Stimulated activated CD8-positive, alpha-beta memory T cell treated with anti-CD3 and anti-CD28 coated beads, Interleukin-2, amount 100 ng/mL, for 1 hour (primary cell): ENCODE measurements at places on chromosomes 1 and 21.

- no peak for DNase-seq
Observed at GRCh38 chr21:43735236-43736091, 16.5 kb downstream of the PDXK start.

DNA sequence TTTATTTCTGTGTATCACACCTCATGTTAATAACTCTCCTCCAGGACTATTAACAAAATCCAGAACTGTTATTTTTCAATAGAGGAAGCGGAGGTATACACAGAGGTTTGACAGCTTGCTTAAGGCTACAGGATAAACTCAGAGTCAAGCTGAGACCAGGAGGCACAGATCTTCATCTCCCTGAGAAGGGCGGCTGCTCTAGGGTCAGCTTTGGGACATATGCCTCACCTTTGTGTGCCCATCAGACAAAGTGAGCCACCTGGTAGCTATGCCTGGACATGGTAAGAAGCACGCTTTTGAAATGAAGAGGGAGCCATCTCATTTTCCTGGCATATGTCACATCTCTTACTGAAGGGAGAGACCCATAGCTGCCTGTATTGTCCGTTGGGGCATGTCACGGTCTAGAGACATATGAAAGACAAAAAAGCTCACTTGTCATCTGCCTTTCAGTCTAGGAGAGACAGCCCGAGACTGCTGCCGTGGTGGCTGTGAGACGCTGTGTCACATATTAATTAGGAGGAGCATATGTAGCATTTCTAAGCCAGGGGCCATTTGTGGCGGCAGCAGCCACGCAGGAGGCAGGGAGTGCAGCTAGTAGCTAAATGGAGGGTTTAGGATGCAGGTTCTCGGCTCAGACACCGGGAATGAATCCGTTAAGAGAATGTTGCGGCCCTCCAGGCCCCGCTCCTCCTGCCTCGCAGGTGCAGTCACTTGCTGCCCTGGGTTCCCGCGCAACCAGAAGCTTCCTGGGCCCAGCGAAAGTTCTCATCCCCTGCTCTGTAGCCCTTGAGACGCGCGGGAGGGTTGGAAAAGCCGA is 161.3 kb upstream of the C1orf21 start:
- no peak for DNase-seq

DNA sequence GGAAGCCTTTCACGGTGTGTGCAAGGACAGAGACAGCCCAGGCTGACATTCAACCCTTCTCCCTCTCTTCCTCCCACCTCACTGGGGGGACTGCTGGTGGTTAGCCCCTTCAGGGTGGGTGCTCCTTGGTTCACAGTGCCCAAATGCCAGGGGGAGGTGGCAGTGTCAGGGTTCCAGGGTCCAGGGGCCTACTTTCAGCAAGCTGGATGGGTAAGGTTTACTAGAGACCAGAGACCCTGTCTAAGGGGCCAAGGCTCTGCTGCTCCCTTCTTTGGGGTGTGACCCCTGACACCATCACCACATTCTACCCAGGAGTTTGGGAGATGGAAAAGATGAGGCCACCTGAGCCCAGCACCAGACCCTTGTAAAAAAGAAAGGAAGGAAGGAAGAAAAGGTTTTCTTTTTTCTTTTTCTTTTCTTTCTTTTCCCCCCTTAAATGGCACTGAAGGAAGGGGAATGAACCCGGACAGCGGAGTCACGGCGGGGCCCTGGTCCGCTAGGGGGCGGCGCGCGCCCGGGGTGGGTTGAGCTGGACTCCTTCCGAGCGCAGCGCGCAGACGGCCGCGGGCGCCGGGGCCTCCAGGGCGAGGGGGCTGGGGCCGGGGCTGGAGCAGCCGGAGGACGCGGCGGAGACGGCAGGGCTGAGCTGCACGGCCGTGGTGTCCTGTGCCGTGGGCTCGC is 18.8 kb downstream of the KNCN start:
- peak; percentile 58 for DNase-seq

DNA sequence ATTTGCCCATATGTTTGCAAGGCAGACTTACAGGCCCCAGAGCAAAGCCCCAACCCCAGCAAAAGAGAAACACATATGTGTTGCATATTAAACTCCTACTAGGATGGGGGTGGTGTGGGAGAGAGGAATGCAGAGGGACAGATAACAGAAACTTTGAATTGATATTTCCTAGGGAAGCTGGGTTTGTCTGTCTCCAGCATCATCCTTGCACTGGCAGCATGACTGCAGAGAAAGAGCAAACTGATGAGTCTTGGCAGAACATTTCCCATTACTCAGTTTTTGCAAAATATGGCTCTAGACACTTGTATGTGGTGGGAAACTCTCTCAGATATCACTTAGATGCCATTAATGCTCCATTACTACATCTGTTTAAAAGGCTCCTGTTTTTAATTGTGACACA is 43.8 kb upstream of the MARK1 start:
- no peak for DNase-seq

- no peak for DNase-seq
Observed at GRCh38 chr1:21396516-21396915, 43.4 kb upstream of the NBPF3 start.

GRCh38 chr1:244210884-244211558 is 159.9 kb downstream of the ZBTB18 start:
- no peak for DNase-seq

- no peak for DNase-seq
Observed at GRCh38 chr1:57820356-57821095, 396.7 kb upstream of the DAB1 start.

- DNase-seq: no peak
Observed at GRCh38 chr1:171427852-171428471, 57.4 kb upstream of the PRRC2C start.

DNA sequence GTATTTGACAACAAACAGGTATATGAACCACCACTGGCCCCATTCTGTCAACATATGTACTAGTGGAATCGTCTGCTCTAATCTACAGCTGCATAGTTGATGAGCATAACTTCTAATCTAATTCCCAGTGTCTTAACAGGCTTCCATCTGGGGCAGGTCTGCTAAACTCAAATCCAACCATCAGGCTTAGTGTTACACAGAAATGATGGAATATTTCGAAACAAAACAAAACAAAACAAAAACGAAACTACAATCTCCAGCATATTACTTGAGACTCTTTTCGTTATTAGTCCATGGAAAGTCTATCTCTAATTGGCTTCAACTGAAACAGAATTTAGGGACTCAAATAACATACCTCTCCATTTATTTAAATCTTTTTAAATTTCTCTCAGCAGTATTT is 37.6 kb downstream of the DIPK1A start:
- DNase-seq: no peak

GRCh38 chr21:33185852-33186251 is 43.9 kb upstream of the IFNAR2 start:
- DNase-seq: no peak

- DNase-seq: no peak
Observed at GRCh38 chr21:46604975-46605766, at the start of gene S100B. S100B (minus strand) TSS chr21:46605082; CDS start chr21:46602415, 2,667 bp downstream.

DNA sequence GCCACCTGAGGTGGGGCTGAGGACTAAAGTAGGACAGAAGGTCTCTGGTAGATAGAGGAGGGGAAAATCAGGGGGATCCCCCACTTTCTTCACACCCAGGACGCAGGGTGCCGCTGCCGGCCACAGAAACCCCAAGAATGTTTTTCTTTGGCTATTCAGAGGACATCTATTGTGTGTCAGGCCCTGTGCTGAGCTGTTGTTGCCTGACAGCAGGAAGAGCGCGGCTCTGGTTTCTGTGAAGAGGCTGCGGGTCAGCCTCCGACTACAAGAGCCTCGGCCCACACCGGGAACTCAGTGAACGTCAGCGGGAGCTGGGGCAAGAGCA is 407 bp upstream of the PIGV start:
- DNase-seq: peak; percentile 34

DNA sequence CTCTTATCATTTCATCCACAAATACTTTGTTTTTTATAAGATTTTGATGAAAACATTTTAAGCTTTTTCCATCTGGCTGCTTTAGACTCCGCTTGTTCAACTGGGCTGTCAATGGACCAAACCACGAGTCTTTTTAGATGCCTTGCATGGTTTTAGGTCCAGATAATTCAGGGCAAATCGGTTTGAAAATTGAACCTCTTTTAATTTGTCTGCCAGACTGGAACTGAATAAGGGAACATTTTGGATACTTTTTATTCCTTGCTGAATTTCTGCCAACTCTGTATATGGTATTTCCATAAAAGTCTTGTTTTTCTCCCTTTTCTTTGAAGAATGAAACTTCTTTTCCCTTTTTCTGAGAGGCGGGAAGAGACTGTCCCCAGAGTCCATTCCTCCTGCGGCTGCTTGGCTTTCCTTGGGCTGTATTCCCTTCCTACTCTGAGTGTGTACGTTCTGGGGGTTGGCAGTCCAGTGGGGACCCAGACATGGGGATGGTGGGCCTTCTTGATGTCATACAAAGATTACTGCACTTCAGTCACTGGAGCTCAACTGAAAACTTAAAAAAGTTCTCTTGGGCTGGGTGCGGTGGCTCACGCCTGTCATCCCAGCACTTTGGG is 46.5 kb upstream of the CNN3 start:
- DNase-seq: no peak

GRCh38 chr1:205465392-205465791 is 9.5 kb upstream of the BLACAT1 start:
- no peak for DNase-seq

GRCh38 chr1:19312782-19313635 is 883 bp downstream of the SLC66A1 start:
- no peak for DNase-seq

DNA sequence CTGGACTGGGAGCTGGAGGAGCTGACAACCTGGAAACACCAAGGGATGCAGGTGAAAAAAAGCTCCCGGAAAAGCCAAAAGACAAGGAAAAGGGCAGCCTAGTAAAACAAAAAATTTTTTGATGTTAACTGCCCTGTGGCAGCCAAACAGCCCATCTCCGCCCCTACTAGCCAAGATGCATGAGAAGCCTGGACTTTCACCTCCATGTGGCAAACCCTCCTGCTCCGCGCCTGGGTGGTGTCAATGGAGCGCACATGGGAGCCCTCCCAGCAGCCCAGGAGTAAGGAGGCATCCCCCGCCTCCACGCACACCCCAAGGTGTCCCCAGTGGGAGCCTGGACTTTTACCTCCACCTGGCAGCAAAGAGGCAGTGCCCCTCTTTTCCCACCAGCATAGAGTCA is 30.5 kb downstream of the LEMD1 start:
- DNase-seq: no peak

DNA sequence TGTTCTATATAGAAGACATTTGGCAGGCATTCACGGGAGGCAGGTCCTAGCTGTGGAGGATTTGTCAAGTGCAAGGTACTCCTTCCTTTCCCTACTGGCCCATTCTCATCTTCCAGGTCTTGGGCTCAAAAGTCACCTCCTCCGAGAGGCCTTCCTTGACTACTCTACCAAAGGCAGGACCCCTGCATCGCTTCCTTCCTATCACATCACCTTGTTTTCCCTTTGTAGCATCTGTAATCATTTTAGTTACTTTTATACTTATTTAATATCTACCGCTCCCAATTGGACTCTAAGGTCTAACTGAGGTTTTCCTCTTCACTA is 296.8 kb upstream of the KAZN start:
- no peak for DNase-seq

DNA sequence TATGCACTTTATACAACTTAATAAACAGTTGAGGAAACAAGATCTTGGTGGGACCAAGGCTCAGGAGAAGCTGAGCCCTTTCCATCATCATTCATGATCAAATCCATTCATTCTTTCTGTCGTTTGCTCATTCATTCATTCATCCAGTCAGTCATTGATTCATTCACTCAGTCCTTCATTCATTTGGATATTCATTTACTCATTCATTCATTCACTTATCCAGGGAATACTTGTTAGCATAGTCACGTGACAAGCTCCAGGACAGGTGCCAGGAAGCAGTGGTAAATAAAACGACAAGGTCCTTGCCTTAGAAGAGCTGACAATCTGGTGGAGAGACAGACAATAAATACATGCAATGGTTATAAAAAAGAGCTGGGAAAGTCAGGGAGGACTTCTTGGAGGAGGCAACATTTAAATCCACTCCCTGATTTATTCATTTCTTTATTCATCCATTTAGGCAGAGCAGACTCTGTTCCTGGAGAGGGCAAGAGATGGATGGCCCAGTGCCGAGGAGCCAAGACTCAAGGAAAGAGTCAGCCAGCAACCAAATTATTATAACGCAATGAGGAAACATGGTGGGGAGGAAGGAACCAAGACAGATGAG is 74.1 kb upstream of the CASZ1 start:
- DNase-seq: no peak
